Stimulated activated CD4-positive, alpha-beta T cell treated with anti-CD3 and anti-CD28 coated beads, Interleukin-2, amount 100 ng/mL, for 48 hours (primary cell): ENCODE measurements at places on chromosomes 1 and 21.

- DNase-seq = no peak
These were observed 59.7 kb downstream of the MT1HL1 start for GRCh38 chr1:236944556-236944955.

GRCh38 chr1:224507771-224508523 is 73.3 kb upstream of the WDR26 start:
- DNase-seq = no peak

GRCh38 chr1:83706354-83706938 is 292.5 kb downstream of the TTLL7 start:
- no peak for DNase-seq

DNA sequence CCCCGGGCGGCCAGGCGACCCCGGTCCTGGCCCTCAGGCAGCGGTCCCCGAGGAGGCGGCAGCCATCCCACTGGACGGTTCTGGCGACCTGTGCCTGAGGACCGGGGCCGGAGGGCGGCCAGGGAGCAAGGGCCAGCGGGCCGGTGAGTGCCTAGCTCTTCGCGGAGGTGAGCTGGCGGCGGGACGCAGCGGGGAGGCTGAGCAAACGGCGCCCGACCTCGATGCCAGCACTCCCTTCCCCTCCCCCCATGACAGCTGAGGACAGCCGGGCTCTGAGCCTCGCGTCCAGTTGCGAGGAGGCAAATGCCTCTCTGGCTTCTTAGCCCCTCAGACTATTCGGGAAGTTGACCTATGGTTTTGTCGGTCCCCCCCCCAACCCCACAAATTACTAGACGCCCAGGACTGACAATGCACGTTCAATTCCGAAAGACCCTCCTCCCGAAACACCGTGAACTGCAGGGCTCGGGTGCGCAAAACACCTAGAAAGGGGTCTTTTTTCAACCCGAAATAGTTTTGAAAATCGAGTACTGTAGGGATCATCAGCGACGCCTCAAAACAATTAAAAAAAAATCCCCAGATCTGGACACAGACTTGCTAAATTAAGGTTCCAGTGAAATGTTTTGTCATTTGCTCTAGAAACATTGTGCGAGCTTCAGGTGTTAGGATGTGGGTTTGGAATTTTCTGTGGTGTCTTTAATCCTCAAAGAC is 8.3 kb downstream of the CDKN2C start:
- DNase-seq = peak; percentile 21

GRCh38 chr1:201501144-201501543 is 5.8 kb downstream of the CSRP1 start:
- DNase-seq = no peak

DNA sequence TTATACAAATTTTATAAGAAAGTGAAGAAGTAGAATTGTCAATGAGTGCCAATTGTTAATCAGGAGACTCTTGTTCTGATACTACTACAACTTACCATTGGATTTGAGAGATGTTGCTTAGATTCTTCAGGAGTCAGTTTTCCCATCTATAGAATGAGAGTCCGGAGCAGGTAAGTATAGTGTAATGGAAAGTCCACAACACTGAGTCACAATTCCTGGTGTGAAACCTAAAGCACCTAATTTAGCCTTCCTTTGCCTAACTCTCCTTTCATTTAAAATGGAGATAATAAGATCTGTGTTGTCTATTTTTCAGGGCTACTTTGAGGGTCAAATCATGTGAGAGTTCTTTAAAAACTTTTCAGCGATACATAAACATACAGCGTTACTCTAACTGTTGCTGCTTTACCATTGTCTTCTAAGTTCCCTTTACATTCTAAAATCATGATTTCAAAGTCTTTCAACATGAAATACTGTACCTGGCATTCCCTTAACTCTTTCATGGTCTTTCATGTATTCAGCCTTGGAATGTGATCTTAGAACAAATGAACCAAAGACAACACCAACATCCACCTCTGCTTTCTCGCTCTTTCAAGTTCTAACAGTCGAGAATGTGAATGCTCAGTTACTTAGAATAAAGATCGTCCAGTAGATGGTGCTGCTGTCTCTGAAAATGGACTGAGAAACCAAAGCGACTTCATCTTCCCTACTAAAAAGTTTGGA is 90.9 kb downstream of the SLC30A10 start:
- no peak for DNase-seq

DNA sequence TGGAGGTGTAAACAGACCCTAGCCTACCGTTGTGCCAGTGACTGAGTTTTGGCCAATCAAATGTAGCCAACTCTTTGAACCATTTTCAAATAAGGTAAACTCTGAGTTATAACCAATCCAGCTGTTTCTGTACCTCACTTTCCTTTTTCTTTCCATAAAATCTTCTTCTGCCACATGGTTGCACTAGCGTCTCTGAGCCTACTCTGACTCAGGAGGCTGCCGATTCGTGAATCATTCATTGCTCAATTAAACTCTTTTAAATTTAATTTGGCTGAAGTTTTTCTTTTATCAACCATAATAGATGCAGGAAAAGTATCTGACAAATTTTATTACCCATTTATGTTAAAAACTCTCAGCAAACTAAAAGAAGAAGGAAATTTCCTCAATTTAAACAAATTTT is 111.5 kb upstream of the LYPLAL1 start:
- DNase-seq = no peak

- no peak for DNase-seq
These were observed 35.8 kb downstream of the TRIM62 start for GRCh38 chr1:33146003-33146402.

- DNase-seq = no peak
These were observed 76.1 kb upstream of the HOOK1 start for GRCh38 chr1:59738591-59739015.

DNA sequence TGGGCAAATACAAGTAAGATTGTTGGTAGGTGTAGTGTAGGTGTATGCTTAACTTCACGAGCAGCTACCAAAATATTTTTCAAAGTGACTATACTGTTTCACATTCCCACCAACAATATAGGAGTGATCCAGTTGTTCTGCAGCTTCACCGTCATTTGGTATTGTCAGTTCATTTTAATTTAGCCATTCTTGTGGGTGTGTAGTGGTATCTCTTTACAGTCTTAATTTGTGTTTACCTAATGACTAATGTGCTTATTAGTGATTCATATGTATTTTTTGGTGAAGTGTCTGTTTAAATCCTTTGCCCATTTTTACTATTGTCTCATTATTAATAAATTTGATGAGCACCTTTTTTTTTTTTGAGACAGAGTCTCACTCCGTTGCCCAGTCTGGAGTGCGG is 35.4 kb downstream of the RCSD1 start:
- DNase-seq = no peak

- DNase-seq = no peak
These were observed 11.4 kb downstream of the MX2 start for GRCh38 chr21:41373253-41373652.

DNA sequence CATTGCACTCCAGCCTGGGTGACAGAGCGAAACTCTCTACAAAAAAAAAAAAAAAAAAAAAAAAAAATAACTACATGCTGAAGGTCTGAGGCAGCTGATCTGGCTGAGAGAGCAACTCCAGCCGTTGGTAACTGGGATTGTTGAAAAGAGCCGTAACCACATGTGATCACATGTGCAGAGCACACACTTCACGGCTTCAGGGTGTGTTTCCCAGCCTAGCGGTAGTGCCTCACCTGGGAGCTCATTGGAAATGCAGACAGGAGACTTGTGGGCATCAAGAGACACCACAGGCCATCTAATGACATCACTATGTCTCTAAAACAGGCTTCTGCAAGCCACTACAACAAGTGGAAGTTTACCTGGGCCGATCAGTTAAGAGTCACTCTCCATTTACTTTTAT is 11.8 kb upstream of the OTUD7B start:
- DNase-seq = no peak
